H7 (cell line): ENCODE measurements at places on chromosomes 11 and 22.

- no peak for DNase-seq
Measured at GRCh38 chr11:11108026-11108425, 245.0 kb downstream of the CSNK2A3 start.

- no peak for DNase-seq
Measured at GRCh38 chr11:62428871-62429560, 10.2 kb downstream of the SCGB1A1 start.

DNA sequence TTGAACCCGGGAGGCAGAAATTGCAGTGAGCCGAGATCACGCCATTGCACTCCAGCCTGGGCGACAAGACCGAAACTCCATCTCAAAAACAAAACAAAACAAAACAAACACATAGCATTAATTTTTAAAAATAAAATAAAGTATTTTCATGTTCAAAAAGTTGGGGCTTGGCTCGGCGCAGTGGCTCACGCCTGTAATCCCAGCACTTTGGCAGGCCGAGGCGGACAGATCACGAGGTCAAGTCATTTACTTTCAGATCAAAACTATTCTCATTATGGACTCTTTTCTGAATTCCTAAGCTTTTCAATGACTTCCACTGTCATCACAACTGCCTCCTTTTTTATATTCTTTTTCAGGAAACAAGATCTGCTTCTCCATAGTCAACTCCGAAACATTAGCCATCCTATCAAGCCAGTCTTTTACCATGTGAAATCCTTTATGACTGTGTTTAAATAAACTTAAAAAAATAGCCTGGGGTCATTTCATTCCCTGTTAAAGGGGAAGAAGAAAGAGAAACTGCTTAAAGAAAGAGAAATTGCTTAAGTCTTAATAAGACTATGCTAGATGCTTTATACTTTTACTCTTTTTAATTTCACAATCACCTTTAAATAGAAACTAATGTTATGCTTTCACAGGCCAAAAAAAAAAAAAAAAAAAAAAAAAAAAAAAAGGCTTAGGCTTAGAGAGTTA lies 13.1 kb upstream of the CHRNA10 start:
- DNase-seq, result no peak

DNA sequence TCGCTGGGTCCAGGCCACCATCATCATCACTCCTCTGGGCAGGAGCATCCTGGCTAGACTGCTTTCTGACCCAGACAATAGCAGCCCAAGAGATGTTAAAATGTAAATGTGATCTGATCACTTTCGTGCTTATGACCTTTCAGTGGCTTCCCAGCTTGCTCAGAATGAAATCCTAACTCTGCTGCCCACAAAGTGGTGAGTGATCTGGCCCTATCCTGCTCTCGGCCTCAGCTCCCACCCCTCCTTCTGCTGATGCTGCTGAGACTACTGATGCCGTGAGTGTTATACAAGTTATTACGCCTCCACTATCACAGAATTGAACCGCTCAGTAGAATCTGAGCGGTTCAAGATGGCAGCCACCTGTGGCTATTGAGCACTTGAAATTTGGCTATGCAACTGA lies 26.2 kb downstream of the ELF5 start:
- DNase-seq, result no peak

- DNase-seq, result no peak
Measured at GRCh38 chr11:99918761-99919160, 768.3 kb upstream of the ARHGAP42 start.

- no peak for DNase-seq
Measured at GRCh38 chr22:26974914-26975803, 317.8 kb downstream of the MIAT start.

DNA sequence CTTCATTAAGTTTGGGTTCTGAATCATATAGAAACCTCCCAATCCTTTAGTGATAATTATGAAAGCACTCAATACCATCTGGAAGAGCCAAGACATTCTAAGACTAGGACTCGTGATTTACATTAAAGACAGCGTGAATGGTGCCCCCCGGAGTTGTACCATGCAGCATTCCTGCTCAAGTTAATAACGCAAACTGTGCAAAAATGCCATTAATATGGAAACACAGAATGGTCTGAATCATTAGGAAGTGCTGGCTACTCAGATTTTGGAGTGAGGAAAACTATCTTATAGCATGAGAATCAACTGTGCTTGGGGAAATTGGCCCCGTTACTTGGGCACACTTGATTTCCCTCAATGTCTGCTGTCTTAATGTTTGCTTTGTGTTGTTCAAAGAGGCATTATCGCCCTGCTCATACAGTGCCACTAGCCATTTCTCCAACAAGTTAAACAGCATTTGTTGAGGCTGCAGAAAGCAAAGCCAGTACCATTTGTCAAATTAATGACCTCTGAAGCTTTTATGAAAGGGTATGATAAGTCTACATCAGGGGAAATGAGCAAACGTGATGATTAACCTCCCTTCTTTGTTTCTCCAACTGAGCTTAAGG lies 18.5 kb upstream of the TPH1 start:
- DNase-seq, result no peak

DNA sequence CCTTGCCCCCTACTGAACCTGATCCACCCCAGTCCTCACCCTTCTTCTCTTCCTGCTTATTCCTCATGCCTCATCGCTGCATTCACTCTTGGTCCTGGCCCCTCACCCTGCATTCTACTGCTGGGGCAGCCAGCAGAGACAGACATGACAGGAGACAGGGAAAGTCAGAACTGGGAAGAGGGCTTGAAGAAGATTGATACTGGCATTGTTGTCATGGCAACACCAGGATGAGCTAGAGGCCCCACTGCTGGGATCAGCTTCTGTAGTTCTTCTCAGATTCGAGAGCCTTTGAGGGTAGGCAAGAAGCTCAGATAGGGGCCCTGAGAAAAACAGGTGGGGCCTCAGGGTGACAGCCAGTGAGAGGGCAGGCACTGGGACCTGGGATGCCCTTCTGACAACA lies 264.3 kb downstream of the MIAT start:
- no peak for DNase-seq

DNA sequence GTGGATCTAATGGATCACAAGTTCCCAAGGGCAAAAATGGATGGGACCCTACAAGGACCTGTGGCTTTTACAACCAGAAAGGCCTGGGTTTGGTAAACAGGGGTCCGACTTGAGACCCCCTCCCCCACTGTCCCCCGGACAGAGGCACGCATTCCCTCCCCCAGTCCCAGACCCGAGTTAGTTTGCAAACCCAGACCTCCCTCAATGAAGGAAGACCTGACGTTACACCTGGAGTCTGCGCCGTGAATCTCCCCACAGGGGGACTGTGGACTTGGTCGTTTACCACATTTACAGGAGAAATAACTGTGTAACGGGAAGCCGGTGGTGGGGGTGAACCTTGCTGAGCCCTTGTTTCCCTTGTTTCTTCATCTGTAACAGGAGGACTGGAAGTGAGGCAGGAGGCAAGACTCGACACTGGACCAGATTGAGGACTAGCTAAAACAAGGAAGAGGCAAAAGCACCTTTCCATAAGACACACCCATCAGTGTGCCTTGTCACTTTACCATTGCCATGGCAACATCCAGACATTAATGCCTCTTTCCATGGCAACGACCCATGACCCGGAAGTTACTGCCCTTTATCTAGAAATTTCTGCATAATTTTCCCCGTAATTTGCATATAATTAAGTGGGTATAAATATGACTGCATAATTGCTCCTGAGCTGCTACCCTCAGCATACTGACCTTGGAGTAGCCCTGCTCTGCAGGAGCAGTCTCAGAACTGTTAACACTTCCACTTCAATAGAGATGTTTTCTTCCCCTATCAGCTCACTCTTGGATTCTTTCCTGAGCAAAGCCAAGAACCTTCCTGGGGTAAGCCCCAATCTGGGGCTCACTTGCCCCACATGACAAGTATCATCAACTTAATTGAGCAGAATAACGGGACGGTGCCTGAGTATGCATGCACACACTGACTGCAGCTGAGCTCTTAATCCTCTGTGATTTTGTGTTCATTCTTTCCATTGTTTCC lies 25.4 kb downstream of the PDGFB start:
- peak; percentile 36 for DNase-seq

DNA sequence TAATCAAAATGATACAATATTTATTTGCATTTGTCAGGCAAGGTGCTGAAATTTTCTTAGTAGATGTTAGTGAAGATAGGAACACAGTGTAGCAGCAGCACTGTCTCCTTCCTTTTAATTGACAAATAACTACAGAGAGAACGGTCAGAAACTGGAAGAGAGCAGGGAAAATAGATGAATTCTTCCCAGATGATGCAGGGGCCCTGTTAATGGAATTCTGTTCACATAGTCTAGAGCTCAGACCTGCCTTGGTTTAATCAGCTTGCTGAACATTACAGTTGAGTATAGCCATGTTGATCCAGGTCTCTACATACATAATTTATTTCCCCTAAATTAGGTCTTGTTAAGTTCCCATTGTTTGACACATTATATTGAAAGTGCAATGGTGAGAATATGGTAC lies 127.4 kb downstream of the SLC17A6 start:
- DNase-seq, result no peak

GRCh38 chr22:36084717-36085116 lies 56.1 kb upstream of the RBFOX2 start:
- DNase-seq, result no peak

DNA sequence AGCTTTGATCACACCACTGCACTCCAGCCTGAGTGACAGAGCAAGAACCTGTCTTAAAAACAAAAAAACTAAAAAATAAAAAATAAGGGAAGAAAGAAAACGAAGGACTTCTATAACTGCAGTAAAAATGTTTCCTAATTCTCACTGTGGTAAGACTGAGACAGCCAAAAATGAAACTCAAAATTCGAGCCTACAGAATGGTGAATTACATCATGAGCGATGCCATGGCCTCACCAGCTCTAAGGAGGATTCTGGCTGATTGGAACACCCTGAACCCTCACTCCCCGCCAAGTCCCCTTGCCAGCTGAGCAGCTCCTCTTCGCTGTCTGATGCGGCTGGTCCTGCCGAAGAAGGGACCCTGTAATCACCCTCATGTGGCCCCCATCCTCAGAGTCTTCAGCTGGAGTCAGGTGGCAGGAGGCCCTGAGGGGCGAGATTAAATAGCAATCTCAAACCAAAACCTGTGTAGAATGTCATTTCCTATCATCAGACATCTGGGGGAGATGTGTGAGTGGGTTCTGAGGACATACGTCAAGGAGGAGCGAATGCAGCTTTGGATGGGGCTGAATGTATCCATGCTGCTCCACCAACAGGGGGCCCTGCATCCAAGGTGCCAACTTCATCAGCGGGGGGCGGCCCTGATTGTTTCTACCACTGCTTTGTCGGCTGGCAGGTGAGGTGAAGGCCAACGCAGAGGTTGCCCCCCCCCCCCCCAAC lies 29.2 kb downstream of the PDGFB start:
- peak; percentile 85 for DNase-seq

DNA sequence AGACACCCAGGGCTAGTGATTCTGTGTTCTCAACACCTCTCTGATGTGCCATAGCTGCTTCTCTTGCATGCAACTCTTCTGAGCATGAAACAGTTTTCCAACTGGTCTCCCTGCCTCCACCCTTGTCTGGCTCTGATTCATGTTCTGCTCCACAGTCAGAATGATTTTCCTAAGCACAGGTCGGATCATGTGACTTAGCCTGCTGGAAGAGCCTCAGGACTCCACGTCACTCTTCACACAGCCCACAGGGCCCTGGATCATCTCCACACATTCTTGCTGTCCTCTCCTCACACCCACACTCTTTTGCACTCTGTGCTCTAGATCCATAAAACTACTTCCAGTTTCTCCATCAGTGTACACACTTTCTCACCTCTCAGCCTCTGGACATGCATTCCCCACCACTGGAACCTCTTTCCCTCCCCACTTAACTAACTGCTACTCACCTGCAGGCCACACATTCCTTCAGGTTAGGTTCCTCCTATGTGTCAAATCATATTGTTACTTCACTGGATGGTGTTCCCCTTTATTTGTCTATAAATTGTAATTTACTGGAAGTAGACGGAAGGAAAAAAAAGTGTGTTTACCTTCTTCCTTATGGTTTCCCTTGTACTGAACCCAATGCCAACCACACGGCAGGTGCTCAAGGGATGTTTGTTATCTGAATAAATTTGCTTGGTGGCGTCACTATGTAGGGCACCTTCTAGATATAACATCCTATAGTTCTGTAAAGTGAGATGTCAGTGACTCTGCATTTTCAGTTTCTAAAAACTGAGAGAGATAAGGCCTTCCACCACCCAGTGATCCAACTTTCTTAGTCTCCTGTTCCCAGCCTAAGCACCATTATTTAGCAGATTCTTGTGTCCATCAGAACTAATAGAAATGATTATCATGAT lies 133.7 kb downstream of the ETS1 start:
- DNase-seq, result no peak

DNA sequence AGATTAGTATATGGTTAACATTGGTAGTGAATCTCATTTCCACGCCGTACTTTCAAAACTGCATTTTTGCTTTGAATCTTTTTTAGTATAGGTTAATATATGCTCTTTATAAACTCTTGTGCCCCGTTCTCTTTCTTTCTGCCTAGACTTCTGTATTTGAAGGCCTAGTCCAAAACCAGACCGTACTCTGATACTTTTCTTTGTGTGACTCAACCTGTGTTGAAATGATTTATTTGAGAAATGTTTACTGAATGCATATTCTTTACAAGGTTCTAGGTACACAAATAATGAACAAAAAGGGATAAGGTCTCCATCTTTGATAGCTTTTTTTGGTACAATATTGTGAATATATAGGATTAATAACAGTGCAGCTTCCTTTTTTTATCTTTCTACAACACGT lies 68.3 kb downstream of the HIPK3 start:
- no peak for DNase-seq

DNA sequence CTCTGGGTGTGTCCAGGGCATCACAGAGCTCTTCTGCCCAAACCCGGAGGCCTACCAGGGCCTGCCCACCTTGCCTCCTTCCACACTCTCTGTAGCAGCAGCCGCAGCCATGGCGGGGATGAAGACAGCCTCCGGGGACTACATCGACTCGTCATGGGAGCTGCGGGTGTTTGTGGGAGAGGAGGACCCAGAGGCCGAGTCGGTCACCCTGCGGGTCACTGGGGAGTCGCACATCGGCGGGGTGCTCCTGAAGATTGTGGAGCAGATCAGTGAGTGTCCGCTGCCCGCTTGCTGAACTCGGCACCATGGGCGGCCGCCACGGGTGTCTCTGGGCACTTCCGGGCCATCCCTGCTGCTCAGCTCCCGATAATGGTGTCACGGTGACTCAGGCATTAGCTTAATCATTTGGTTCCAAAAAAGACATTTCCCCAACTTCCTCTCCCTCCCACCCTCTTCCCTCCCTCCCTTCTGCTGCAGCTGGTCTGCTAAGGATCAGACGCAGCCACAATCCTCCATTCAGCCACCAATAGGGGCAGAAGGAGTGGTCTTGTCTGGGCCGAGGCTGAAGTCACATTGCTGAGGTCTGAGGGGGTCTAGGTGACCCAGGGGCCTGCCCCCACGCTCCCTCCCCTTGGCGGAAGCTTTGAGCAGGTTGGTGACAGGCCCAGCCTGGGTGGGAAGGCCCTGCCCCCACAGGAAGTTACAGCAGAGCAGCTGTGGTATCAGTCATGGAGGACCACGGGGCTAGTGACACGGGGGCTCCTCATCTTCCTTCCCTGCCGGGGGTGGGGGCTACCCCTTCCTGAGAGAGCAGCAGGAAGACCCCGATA lies 950 bp downstream of the FERMT3 start:
- peak; percentile 52 for DNase-seq

DNA sequence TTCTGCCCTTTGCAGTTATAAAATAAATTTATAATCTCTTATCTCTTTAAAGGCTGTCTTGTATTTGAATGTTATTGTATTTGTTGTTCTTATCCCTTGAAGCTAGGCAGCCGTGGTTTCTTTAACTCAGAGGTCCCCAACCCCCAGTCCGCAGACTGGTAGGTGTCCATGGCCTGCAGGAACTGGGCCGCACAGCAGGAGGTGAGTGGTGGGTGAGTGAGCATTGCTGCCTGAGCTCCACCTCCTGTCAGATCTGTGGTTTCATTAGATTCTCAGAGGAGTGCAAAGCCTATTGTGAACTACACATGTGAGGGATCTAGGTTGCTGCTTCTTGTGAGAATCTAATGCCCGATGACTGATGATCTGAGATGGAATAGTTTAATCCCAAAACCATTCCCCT lies 380.0 kb upstream of the CCDC90B start:
- DNase-seq, result no peak
